ENCODE measurements at places on chromosomes 12 and 14. TPM values are rescaled to one million over a fixed set of nuclear protein-coding genes. Genes with fewer than 3 reads are reported as not detected.

Gene COPS7A
- 96.9 TPM for polyA plus RNA-seq

Gene ASCL1
- polyA plus RNA-seq, result not detected

Gene ADAMTS20
- not detected for polyA plus RNA-seq

Gene KLHL33
- polyA plus RNA-seq, result not detected

Gene TEX22
- polyA plus RNA-seq, result 0.02 TPM

Gene CELA1
- polyA plus RNA-seq, result not detected

All from mammary epithelial cell (primary cell).